ENCODE measurements at places on chromosomes 4 and X. TPM values are rescaled to one million over a fixed set of nuclear protein-coding genes. Genes with fewer than 3 reads are reported as not detected.
A peak's percentile ranks its signal among the peaks of the same experiment; 100 is the strongest.

The MAGEA12 gene
- not detected for total RNA-seq

- no peak overlapping the region for H3K27ac ChIP-seq
- H3K4me1 ChIP-seq, result no peaks in the 10 kb centered on the region
- H3K27me3 ChIP-seq, result no peaks in the 10 kb centered on the region
These were observed 39.4 kb upstream of the WDFY3 start for GRCh38 chr4:85005865-85006377.

GRCh38 chr4:85058551-85058950 is 92.1 kb upstream of the WDFY3 start:
- H3K4me3 ChIP-seq, result no peak overlapping the region
- no peak for DNase-seq
- H3K27me3 ChIP-seq, result no peaks in the 10 kb centered on the region
- H3K4me1 ChIP-seq, result no peaks in the 10 kb centered on the region
- no peak overlapping the region for H3K27ac ChIP-seq

DNA sequence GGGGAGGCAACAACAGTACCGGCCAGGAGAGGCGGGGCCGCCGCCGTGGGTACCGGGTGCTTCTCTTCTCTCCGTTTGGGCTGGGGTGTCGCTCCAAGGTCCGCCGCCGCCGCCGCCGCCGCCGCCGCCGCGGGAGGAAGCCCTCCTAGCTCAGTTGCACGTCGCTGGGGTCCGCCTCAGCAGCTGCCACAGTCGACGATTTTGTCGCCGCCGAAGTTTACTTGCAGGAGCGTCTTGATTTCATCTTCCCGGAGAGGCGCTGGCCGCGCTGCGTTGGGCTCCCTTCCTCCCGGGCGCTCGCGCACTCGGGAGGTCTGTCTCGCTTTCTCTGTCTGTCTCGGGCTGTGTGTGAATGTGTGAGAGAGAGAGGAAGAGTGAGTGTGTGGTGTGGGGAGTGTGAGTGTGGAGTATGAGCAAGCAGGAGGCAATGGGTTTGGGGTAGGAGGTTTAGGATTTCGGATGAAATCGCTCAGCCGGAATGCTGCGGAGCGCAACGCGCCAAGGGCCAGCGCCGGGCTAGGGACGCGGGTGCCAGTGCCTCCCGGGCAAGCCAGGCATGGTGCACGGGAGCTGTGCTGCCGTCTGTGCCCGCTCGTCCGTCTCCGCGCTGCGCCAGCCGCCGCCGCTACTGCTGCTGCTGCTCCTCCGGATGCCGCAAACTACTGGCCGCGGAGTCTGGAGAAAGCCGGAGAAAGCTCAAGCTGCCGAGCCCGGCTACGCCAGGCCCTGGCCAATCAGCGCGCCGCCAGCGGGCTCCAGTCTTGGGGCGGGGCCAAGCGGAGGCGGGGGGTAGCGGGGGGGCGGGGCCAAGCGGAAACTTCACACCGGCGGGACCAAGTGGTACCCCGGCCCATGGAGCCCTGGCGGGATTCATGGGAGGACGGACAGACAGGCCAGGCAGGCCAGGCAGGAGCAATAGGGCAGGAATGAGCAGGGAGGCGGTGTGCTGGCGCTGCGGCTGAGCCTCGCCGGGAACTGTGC is at the start of gene PCDH19:
Gene PCDH19 (minus strand): TSS at position 664 of the 981 bp plus-strand sequence. CDS start 1,676 bp downstream, outside the sequence.
- peaks cover 56% of the 10 kb centered on the region for H3K27me3 ChIP-seq
- peak; percentile 23 for DNase-seq
- H3K36me3 ChIP-seq, result no peaks in the 10 kb centered on the region

The SLC7A11 gene
- total RNA-seq, result 4.5 TPM

- H3K27me3 ChIP-seq, result no peaks in the 10 kb centered on the region
- no peak for DNase-seq
- H3K4me3 ChIP-seq, result no peak overlapping the region
- peaks cover 22% of the 10 kb centered on the region for H3K36me3 ChIP-seq
- peak overlapping the region; percentile 34 for H3K27ac ChIP-seq
- peaks cover 44% of the 10 kb centered on the region for H3K4me1 ChIP-seq
These were observed 22.4 kb downstream of the SH3TC1 start for GRCh38 chr4:8221476-8221875.
